ENCODE measurements at places on chromosomes 16 and 17. TPM values are rescaled to one million over a fixed set of nuclear protein-coding genes. Genes with fewer than 3 reads are reported as not detected.

DNA sequence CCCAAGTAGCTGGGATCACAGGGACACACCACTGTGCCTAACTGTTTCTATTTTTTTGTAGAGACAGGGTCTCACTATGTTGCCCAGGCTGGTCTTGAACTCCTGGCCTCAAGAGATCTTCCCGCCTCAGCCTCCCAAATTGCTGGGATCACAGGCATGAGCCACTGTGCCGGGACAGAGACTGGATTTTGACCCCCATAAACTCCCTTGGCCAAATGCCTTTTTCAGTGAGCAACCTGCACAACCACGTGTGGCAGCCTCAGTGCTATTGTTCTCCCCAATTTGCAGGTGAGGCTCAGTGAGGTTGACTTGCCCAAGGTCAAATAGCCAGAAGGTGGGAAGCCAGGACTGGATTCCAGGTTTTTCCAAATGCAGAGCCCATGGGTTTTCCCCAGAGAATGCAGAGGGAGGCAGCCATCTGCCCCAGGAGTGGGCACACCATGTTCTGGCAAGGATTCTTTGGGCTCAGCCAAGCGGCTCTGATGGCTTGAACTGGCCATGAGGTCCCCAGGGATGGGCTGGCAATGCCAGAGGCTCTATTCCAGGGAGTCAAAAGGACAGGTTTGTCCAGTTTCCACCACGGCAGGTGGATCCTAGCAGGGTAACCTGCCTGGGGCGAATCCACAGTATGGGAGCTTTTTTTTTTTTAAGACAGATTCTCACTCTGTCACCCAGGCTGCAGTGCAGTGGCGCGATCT lies 1.8 kb downstream of the IL27 start:
- no peak for DNase-seq

- peak; percentile 27 for DNase-seq
Measured at GRCh38 chr17:32007463-32008298, 498 bp downstream of the LRRC37B start.

KRT222 gene
- total RNA-seq, result 1.3 TPM

- no peak for DNase-seq
Measured at GRCh38 chr16:30585022-30585399, 486 bp downstream of the ZNF785 start.
